ENCODE measurements at places on chromosomes 5 and 9.

DNA sequence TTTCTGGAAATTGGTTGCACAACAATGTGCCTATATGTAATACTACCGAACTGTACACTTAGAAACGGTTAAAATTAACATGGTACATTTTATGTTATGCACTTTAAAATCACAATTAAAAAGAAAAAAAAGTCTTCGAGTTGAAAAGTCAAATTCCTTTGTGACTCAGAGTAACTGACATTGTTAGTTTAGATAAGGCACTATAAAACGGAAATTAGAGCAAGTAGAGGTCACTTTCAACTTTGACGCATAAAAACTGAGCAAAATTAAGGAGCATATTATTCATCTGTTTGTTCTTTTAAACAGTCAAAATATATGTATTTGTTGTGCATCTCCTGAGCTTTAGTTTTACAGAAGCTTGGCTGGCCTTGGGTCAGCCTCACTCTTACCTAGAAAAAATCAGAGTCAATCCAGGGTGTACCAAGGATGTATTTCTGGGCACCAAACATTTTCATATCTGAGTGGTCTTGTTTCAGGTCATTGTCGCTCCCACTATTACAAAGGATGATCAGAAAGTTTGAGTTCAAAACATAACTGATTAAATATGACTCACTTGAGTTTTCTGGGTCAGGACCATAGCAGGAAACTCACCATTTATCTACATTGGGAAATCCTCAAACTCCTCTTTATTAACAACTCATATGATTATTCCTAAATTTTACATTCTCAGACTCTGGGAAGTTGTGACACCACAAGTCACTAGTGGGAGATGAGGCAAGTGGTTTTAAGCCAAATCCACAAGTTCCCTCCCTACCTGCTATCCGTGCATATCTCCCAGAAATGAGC lies 160.6 kb downstream of the CCDC192 start:
- no peak for DNase-seq

DNA sequence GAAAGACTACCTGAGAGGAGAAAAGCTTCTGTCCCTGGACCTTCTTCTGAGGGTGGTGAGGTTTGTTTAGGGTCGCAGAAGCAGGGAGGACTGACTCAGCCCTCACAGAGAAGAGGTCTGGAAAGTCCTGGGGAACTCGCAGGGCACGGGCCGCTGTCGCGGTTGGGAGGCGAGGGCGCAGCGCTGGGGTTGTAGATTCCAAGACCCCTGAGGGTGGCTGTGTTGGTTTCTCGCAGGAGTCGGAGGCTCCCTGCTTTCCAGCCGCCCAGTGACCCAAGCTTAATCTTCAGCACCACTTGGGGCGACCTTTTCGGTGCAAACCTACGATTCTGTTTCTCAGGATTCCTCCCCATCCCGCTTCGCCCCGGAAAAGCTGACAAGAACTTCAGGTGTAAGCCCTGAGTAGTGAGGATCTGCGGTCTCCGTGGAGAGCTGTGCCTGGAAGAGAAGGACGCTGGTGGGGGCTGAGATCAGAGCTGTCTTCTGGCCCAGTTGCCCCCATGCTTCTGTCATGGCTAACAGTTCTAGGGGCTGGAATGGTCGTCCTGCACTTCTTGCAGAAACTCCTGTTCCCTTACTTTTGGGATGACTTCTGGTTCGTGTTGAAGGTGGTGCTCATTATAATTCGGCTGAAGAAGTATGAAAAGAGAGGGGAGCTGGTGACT lies 482 bp downstream of the SLC27A6 start:
- no peak for DNase-seq

GRCh38 chr5:143672806-143673205 lies 139.2 kb upstream of the HMHB1 start:
- no peak for DNase-seq

DNA sequence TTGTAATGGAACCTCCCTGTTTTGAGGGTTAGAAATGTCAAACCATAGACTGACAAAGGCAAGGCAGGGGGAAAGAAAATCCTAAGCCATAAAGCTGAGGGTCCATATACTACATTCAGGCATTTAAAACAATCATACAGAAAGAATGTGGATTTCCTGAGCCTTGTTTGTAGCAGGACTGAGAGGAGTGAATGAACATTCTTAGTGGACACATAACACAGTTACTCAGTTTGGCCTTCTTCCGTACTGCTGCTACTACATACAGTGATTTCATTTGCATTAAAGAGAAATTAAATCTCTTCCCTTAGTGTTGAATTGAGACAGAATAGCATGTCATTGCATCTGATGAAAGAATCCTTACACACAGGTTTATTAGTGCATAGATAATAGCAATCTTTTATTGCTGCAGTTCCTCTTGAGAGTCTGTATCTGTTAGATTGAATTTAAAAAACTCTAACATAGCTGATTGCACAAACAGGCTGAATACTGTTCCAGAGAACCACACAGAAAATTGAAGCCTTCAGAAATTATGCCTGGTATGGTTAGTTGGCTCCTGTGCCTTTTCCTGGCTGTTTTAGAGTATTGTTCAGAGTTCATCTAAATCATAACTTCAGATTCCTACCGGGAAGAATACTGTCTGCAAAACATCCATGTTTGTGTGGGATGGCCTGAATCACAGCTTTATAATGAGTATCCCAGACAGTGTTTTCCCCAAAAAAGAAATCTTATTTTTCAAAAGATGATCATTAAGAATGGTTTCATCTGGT lies 2.0 kb upstream of the MTX3 start:
- DNase-seq, result no peak

GRCh38 chr5:58921159-58921558 lies 338.3 kb downstream of the RAB3C start:
- no peak for DNase-seq

- no peak for DNase-seq
Observed at GRCh38 chr9:6564360-6564759, 81.2 kb downstream of the GLDC start.

DNA sequence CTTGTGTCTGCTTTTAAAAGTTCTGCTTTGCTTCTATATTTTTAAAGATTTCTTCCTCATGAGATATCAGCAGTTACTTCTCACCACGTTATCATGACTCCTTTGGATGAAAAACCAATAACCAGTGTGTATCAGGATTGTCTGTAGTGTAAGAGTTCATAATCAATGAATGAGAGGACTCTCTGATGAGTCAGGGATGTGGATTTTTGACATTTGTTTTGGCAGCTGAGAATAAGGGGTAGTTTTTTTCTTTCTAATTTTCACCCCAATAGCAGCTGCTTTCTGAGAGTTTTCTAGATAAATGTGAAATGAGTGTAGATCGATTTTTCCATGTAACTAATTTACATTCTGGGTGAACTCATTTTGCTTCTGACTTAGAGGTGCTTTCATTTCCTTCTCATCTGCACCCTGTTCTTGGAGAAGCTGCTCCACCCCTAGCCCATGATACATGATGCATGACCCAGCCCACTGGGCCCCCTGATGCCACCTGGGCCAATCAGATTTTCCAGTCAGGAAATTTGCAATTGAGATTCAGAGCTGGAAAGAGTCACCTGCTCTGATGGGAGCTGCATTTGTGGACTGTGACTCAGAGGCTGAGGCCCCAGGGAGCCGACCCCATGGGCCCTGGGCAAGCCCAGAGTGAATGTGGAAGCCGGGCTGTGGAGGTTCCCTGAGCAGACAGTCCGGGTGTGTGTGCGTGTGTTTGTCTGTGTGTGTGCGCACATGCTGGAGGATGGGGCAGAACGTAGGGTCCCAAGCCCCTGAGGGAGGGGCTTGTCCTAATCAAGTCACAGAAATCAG lies 159.3 kb downstream of the RGS3 start:
- peak; percentile 78 for DNase-seq

All from activated T-cell treated with anti-CD3 and anti-CD28 coated beads for 48 hours (primary cell).